Stimulated activated CD8-positive, alpha-beta memory T cell treated with anti-CD3 and anti-CD28 coated beads, Interleukin-15, amount 100 ng/mL, for 24 hours (primary cell): ENCODE measurements at places on chromosomes 2 and 18.
A peak's percentile ranks its signal among the peaks of the same experiment; 100 is the strongest.

- DNase-seq = no peak
Observed at GRCh38 chr18:3891245-3891644, 441.3 kb downstream of the TGIF1 start.

DNA sequence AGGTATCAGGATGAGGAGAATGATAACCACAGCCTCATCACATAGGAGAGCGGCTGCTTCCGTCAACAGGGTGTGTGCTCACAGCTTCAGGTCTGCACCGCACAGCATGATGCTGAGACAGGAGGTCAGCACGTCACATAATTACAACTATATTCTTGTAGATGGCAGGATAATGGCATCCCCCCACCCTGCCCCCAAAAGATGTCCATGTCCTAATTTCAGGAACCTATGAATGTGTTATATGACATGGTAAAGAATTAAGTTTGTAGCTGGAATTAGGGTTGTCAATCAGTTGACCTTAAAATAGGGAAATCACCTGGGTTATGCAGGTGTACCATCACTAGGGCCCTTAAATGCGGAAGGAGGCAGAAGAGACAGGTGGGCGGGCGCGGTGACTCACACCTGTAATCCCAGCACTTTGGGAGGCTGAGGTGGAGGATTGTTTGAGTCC is 73.9 kb downstream of the ARL4C start:
- DNase-seq = no peak

GRCh38 chr18:46732801-46733200 is 24.1 kb downstream of the ST8SIA5 start:
- DNase-seq = no peak

DNA sequence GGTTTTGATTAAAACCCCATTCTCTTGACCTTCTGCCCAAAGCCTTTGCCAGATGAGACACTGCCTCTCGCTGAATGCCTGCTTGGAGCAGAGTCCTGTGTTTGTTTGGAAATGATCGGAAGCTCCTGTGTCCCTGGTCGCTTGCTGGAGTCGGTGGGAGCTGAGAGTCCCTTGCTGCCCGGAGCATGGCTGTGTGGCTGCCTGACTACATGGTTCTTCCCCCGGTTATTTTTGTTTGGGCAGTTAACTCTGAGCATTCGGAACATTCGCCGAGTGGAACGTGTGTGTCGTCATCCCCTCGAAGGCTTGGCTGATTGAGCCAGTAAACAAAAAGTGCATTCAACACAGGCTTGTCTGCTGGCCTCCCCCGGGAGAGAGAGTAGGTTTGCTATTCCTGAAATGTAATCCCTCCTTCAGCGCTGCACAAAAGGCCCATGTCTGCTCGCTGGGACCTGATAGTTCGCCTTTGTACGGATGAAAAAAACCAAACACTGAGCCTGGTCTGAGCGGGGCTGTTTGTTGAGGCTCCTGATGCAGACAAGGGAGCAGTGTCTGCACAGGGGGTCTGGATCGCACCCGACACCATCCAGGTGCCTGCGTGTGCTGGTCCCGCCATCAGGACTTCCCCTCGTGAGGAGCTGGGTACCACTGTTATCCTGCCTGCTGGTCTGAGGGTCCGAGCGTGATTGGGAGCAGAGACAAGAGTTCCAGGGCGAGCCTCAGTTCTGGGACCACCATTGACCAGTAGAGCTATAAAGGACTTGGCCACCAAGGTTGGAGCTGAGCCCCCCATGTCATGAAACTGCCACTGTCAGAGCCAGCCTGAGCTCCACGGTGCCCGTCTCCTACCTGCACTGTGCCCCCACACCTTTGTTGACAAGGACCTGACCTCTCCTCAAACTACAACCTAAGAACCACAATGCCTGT is 83.8 kb downstream of the AGAP1 start:
- DNase-seq = no peak

GRCh38 chr2:207711750-207712530 is 500 bp downstream of the CCNYL1 start:
- peak; percentile 13 for DNase-seq
